ENCODE measurements at places on chromosomes 4 and X.

DNA sequence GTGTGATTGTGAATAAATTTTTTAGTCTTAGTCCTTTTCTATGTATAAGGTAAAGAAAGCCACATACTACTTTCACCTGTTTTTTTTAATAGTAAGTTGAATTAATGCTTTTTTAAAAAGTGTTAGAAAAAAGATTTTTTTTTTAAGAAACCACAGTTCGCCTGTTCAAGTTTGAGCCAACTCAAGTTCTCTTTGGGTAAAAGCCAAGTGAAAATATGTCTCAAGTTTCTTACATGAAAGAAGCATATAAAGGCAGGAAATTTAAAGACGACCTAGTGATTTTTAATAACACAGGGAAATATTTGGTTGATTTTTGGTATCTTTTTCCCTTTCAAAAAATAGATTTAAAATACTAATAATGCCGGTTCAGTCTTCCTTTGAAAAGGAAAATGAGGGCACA is 369.9 kb upstream of the NR3C2 start:
- no peak for DNase-seq

DNA sequence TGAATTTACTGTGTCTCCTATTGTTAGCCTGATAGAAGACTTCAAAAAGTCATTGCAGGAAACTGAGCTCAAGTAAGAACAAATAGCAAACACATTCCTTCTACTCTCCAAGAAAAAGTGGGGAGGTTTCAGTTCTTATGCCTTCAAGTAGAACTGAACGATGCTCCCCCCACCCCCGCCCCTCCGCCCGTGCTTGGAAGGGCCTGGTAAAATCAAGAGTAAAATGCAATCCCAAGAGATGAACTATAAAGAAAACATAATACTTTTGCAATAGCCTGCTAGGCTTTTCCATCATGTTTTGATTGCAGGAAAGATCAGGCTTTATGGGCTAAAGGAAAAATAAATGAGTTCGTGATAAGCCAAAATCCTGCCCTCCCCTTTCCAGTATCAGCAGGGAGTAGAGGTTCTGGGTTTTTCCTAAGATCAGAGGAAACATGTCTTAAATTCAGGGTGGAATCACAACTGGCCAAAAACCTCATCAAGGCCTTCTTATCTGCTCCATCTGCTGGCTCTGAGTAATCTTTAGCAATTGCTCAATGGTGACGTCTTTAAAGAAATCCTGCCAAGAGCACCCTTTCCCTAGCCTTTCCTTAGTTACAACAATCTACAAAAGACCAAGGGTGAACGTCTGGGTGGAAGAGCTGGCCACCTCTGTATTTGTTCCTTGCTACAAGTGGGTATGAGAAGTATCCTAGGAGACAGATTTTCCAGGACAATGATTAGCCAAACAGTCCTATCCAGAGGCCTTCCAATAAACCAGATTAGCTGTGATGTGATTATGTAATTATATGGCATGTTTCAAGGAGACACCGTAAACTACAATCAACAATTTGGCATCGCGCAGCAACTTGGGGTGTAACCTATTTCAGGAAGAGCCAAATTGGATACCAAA is 66.3 kb upstream of the FAM9C start:
- no peak for DNase-seq

DNA sequence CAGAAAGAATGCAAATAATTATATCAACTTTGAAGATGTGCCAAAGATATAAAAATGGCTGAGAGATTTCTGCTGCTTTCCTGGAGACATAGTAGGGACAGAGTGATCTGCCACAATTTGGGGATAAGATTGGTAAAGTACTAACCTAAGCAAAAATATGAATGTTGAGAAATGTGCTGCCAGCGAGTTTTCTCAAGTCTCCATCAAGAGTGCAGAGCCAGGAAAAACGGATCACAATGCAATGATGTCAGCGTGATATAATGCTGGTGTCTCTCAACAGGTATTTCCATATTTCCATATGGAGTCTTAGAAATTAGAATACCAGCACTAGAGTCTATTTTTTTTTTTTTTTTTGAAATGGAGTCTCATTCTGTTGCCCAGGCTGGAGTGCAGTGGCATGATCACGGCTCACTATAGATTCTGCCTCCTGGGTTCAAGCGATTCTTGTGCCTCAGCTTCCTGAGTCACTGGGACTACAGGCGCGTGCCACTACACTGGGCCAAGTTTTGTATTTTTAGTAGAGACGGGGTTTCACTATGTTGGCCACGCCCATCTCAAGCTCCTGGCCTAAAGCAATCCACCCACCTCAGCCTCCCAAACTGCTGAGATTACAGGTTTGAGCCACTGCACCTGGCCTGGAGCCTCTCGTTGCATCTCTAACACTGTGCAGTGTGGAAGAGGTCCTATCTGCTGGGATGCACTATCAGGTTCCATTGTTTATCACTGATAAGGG is 893.5 kb downstream of the TRIML1 start:
- DNase-seq = no peak

DNA sequence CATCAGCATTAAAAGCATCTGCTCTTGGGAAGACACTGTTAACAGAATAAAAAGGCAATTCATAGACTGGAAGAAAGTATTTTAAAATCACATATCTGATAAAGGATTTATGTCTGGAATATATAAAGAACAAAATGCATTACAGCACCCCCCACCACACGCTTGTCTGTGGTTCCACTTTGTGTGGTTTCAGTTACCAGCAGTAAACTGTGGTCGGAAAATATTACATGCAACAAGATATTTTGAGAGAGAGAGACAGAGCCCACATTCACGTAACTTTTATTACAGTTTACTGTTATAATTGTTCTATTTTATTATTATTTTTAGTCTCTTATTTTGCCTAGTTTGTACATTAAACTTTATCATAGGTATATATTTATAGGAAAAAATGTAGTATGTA is 21.2 kb upstream of the PDE6B start:
- no peak for DNase-seq

GRCh38 chrX:7024850-7025249 is 122.7 kb upstream of the STS start:
- DNase-seq = no peak

- no peak for DNase-seq
Measured at GRCh38 chr4:2127609-2128332, 68.6 kb downstream of the NAT8L start.

DNA sequence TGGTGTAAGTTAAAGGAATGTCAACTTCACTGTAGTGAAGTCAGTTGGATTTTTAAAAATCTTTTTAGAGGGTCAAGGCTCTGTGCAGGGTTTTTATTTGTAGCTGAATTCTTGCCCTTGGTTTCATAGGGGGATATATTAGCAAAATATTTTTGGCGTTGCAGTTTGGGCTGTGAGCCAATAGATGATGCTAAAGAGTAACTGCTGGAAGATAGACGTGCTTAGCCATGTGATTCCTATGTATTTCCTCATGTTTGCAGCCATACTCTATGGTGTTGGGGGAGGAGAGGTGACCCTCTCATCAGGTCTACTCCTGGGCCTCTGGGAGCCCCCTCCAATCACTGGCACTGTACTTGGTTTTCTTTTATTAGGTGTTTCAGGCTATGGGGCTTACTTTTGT is 246.7 kb upstream of the ARHGAP24 start:
- DNase-seq = no peak

DNA sequence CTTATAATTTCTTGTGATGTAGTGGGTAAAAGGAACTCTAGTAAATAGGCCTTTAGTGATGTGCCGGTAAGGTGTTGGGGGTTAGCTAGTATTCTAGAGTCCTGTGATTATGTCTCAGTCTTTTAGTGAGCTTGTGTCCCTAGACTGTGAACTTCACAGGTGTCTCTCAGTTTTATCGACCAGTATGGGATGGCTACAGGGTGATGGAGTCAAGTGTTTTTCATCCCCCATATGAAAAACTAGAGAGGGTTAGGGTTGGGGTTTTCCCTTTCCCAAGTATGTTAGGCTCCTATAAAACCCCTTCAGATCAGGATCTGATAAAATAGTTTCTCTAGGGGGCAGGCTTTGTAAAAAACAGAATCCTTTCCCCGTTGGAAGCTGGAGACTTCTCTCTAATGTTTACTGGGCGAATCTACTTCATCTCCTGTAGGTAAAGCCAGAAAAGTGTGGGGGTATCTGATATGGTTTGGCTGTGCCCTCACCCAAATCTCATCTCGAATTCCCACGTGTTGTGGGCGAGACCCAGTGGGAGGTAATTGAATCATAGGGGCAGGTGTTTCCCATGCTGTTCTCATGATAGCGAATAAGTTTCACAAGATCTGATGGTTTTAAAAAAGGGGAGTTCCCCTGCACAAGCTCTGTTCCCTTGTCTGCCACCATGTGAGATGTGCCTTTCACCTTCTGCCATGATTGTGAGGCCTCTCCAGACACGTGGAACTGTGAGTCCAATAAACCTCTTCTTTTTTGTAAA is 120.8 kb downstream of the DTHD1 start:
- no peak for DNase-seq

DNA sequence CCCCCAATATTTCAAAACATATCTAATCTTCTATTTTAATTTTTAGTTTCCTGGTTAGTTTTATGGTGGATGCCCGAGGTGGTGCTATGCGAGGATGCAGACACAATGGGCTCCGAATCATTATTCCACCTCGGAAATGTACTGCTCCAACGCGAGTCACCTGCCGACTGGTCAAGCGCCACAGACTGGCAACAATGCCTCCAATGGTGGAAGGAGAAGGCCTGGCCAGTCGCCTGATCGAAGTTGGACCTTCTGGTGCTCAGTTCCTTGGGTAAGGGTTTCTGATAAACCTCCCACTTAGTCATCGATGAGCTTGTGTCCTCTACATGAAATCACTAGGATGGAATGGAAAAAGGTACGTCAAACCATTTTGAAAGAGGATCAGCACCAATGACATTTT is 280.7 kb downstream of the ANK2 start:
- DNase-seq = no peak

DNA sequence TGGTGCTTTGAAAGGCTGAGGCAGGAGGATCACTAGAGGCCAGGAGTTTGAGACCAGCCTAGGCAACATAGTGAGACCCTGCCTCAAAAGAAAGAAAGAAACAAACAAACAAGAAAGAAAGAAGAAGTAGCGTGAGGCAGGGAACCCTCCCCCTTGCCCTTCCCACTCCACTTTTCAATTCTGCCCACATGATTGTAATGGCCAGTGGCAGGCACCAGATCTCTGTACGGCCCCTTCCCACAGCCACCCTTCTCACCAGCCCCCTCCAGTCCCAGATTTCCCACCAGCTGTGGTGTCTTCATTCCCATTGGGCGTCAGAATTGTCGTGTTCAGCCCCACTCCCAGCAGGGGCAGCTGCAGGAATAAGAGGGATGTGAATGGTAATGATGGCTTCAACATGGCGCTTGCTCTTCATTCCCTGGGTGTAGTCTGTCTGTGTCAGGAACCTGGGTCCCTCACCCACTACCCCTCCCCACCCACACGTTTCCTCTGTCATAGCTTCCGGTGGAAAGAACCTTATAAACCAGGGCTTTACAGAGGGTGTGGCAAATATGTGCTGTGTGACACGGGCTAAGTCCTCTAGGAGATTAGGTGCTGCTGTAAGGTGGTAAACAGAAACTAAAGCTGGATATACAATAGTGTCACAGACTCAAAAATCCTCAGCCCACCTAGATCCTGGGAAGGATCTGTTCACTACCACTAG is at the start of gene IL2RG:
Gene IL2RG (minus strand): TSS at position 437 of the 703 bp plus-strand sequence. CDS start 38 bp downstream, at position 399.
- DNase-seq = no peak

GRCh38 chrX:14491689-14492088 is 37.6 kb upstream of the GLRA2 start:
- no peak for DNase-seq

GRCh38 chr4:65510976-65511375 is 159.3 kb downstream of the EPHA5 start:
- no peak for DNase-seq

- DNase-seq = no peak
Measured at GRCh38 chr4:162061214-162061613, 102.6 kb downstream of the FSTL5 start.

DNA sequence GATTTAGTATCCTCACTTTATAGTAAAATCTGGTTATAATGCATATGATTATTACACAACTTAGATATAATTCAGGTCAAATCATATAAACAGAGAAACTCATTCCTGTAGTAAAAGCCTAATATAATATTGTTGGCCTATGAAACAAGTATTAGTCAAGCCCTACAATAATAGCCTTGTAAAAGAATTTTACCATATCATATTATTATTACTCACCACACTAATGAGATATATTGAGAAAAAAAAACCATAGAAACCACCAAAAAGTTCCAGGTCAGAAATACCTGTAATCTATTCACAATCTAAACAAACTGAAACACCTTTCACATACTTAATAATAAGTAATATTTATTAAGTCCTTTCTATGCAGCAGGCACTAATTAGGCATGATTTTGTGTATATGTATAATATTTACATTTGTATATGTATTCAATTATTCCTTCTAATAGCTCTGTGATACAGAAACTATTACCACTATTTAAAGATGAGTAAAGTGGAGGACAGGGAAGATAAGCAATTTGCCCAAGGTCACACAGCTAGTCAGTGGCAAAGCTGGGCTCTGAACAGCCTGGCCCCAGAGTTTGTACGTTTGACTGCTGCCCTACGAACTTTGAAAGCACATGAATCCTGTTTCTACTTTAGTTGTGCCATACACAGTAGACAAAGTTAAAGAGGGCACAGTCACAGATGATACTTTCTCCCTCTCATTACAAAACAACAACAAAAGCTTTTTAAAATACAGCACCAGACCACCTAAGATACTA is 9.0 kb downstream of the ZNF827 start:
- no peak for DNase-seq

DNA sequence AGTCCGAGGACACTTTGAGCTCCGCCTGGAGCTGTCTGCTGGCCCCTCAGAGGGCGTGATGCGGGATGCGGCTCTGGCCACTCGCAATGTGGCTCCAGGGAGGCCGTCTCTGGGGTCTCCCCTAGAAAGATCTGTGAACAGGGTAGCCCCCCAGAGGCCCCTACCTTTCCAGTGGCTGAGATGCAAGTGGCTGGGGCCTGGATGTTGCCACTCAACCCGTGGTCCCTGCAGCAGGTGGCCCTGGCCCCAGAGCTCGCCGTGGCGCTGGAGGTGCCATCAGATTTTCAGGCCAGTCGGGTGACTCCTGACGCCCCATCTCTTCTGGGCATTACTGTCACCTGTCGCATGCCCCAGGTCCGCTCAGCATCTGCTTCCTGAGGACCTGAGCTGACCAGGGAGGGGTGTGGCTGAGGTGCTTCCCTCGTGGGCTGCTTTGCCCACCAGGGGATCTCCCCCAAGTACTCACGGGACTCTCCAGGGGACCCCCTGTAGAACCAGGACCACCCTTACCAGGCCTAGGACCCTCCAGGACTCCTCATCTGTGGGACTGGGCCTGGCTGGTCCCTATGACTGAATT is 102.1 kb upstream of the LRPAP1 start:
- DNase-seq = no peak

DNA sequence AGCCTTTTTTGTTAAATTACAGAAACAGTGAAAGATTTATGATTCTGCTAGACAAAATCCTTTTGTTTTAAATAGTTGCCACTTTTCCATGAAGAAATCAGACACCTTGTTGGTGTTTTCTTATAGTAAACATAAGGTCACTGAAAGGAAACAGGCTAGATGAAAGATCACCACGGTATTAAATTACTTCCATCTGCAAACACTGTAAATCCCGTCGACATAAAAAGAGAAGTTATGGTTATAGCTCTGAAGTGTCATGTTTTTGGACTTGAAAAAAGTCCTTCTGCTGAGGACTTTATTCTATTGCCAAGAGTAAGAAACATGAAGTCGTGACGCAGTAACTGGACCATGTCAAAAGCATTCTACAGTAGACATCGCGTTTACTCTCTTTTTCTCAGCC is 567.6 kb upstream of the SLIT2 start:
- DNase-seq = no peak

All from H54 (cell line).